ENCODE measurements at places on chromosomes 13 and 19.

GRCh38 chr13:40269086-40269485 lies 397.4 kb downstream of the FOXO1 start:
- no peaks in the 10 kb centered on the region for H3K36me3 ChIP-seq
- no peak overlapping the region for H3K4me3 ChIP-seq

GRCh38 chr19:15563325-15563794 lies 51.7 kb upstream of the CYP4F8 start:
- no peak overlapping the region for H3K27ac ChIP-seq
- no peaks in the 10 kb centered on the region for H3K27me3 ChIP-seq
- DNase-seq, result no peak
- no peaks in the 10 kb centered on the region for H3K36me3 ChIP-seq
- no peak overlapping the region for H3K4me3 ChIP-seq
- H3K4me1 ChIP-seq, result no peaks in the 10 kb centered on the region

DNA sequence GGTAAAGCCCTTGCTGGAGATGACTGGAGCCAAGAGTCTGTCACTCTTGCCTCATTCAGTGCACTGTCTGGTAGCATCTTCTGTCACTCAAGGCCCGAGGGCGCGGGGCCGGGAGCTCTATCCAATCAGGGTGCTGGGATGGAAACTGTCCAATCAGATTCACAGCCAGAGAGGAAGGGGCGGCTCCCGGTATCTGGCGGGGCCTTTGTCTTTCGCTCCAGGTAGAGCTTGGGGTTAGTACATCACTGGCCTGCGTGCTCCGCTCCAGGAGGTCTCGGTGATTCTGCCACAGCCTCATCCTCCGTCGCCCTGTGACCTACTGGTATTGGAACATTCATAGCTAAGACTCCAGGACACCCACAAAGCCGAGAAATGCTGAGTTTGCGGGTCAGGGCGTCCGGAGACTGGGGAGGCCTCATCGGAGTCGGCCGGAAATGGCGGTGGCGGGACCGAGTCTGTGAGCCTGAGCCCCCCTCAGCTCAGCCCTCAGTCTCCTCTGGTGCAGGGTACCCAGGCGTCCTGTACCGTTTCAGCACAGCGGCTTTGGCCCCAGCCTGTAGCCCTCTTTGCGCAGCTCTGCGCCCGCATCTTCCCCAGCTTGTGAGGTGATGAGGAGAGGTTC lies 20.6 kb upstream of the ZNF430 start:
- H3K4me1 ChIP-seq, result peaks cover 9% of the 10 kb centered on the region
- no peaks in the 10 kb centered on the region for H3K27me3 ChIP-seq
- peak overlapping the region; percentile 92 for H3K4me3 ChIP-seq
- no peak overlapping the region for H3K27ac ChIP-seq
- peak; percentile 85 for DNase-seq

DNA sequence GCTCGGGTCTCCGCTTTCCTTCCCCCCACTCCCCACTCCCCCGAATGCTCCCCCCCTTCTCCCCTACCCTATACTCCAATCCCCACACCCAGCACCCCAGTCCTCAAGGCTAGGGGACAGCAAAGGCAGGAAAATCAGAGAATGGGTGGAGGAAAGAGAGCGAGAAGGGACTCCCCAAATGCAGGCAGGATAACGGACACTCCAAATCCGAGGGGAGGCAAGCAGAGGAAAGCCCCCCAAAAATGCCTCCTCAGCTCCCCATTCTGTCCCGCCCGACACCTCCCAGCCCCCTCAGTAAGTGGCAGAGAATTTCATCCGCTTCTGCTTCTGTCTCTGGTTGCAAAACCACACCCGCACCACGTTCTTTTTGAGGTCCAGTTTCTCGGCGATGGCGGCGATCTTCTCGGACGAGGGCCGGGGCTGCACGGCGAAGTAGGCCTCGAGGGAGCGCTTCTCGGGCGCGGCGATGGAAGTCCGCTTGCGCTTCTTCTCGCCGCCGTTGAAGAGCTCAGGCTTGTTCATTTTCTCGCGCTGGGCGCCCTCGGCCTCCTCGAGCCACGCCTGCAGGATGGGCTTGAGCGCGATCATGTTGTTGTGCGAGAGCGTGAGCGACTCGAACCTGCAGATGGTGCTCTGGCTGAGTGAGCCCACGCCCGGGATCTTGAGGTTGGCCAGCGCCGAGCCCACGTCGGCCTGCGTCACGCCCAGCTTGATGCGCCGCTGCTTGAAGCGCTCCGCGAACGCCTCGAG lies 2.1 kb downstream of the POU4F1 start:
- peaks cover 41% of the 10 kb centered on the region for H3K4me1 ChIP-seq
- H3K4me3 ChIP-seq, result peak overlapping the region; percentile 71
- peaks cover 37% of the 10 kb centered on the region for H3K27me3 ChIP-seq

GRCh38 chr19:45515081-45515624 lies 7.9 kb downstream of the VASP start:
- H3K4me1 ChIP-seq, result peaks cover 56% of the 10 kb centered on the region
- H3K36me3 ChIP-seq, result peaks cover 34% of the 10 kb centered on the region
- DNase-seq, result no peak
- H3K4me3 ChIP-seq, result peak overlapping the region; percentile 3

GRCh38 chr19:821231-821824 lies 427 bp downstream of the PLPPR3 start:
- H3K27ac ChIP-seq, result no peak overlapping the region
- no peaks in the 10 kb centered on the region for H3K36me3 ChIP-seq
- no peak for DNase-seq
- peaks cover 2% of the 10 kb centered on the region for H3K4me1 ChIP-seq
- peaks cover 2% of the 10 kb centered on the region for H3K27me3 ChIP-seq
- no peak overlapping the region for H3K4me3 ChIP-seq

- peaks cover 33% of the 10 kb centered on the region for H3K4me1 ChIP-seq
- no peaks in the 10 kb centered on the region for H3K27me3 ChIP-seq
- no peak overlapping the region for H3K4me3 ChIP-seq
- no peak overlapping the region for H3K27ac ChIP-seq
- H3K36me3 ChIP-seq, result no peaks in the 10 kb centered on the region
- DNase-seq, result no peak
Observed at GRCh38 chr13:50596776-50597203, 246.7 kb downstream of the DLEU7 start.

DNA sequence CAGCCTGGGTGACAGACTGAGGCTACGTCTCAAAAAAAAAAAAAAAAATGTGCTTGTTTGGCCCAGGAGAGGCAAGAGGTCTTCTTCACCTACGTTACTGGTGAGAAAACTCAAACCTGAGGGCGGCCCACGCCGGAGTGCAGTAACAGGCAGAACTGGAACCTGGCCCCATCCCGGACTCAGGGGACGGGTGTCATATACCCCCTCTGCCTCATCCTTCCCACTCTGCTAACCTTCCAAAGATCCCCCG lies 414 bp upstream of the ADAT3 start:
- H3K27me3 ChIP-seq, result no peaks in the 10 kb centered on the region
- H3K27ac ChIP-seq, result peak overlapping the region; percentile 43

DNA sequence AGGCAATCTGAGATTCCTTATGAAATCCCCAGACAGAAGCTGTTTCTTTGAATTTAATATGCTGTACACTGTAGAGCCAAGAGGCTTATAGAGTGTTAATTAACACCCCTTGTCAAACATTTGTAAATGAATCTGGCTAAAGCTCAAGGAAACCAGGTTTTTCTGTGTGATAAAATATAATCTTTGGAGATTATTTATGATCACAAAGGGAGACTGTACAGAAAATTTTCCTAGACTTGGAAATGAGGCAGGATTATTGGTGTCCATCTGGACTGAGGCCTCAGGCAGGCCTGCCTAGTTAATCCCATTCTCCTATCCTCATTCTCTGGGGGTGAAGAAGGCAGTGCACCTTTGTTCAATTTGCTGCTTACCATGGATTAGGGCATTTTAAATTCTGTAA lies 17.8 kb downstream of the KL start:
- H3K4me3 ChIP-seq, result no peak overlapping the region
- no peaks in the 10 kb centered on the region for H3K36me3 ChIP-seq
- H3K27ac ChIP-seq, result no peak overlapping the region
- DNase-seq, result no peak
- H3K27me3 ChIP-seq, result no peaks in the 10 kb centered on the region

GRCh38 chr13:32254916-32255723 lies 60.0 kb downstream of the ZAR1L start:
- no peak overlapping the region for H3K4me3 ChIP-seq
- no peaks in the 10 kb centered on the region for H3K4me1 ChIP-seq
- H3K36me3 ChIP-seq, result no peaks in the 10 kb centered on the region
- H3K27ac ChIP-seq, result no peak overlapping the region
- H3K27me3 ChIP-seq, result no peaks in the 10 kb centered on the region
